ENCODE measurements at places on chromosomes 6 and 20. TPM values are rescaled to one million over a fixed set of nuclear protein-coding genes. Genes with fewer than 3 reads are reported as not detected.

The SERAC1 gene
- total RNA-seq = 10.6 TPM

The RNF182 gene
- total RNA-seq = 0.28 TPM

The TCF21 gene
- 27.4 TPM for total RNA-seq

The FRMD1 gene
- total RNA-seq = not detected
